ENCODE measurements at places on chromosomes 16 and 17. TPM values are rescaled to one million over a fixed set of nuclear protein-coding genes. Genes with fewer than 3 reads are reported as not detected.

GRCh38 chr17:8392274-8392673, 5.4 kb downstream of the RNF222 start:
- no peak for DNase-seq

- DNase-seq: no peak
Observed at GRCh38 chr16:77744141-77744540, 21.8 kb downstream of the NUDT7 start.

GRCh38 chr16:68090130-68090529, 5.0 kb downstream of the NFATC3 start:
- no peak for DNase-seq

GRCh38 chr17:3669085-3669347, 404 bp downstream of the EMC6 start:
- no peak for DNase-seq

DNA sequence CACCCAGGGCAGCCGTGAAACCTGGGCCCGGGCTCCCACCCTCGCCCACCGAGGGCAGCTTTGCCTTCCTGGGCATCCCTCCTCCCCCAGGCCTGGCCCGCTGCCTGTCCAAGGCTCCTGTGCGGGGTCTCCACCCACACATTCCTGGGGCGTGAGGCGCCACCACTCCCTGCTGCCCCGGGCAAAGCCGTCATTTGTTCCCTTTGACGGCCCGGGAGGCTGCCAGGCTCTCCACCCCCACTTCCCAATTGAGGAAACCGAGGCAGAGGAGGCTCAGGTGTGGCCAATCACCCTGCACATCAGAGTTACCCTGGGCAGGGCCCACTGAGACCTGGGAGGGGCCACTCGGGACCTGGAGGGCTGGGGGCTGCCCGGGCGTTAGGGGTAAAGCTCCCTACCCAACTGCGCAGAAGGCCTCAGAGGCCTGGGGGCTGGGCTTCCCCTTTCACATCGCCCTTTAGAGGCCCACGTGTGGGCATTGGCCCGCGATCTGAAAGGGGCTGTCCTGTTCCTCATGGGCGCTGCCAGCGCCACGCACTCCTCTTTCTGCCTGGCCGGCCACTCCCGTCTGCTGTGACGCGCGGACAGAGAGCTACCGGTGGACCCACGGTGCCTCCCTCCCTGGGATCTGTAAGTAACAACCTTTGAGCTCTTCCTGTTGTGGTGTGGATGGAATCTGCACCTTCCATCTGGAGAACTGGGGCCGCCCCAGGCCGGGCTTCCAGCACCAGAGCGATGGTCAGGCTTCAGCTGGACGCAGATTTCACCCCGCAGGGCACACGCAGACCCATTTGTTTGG, at the start of gene MSLN:
MSLN (plus strand) TSS at position 190 of the 799 bp plus-strand sequence. CDS start 1,947 bp downstream, outside the sequence.
- no peak for DNase-seq

- DNase-seq: no peak
Observed at GRCh38 chr17:64256913-64257807, 5.9 kb downstream of the TEX2 start.

Gene KRTAP4-1
- total RNA-seq: not detected

Measured in heart right ventricle (tissue), 16 donors.